ENCODE measurements at places on chromosomes 5 and 9.

GRCh38 chr5:143698574-143698973 is 113.4 kb upstream of the HMHB1 start:
- DNase-seq = peak; percentile 86

GRCh38 chr5:126509339-126509738 is 85.7 kb downstream of the ALDH7A1 start:
- DNase-seq = no peak

GRCh38 chr9:133677126-133678010 is 41.2 kb downstream of the DBH start:
- DNase-seq = no peak

GRCh38 chr5:151892393-151892792 is 32.3 kb downstream of the GLRA1 start:
- DNase-seq = peak; percentile 31
